ENCODE measurements at places on chromosomes 6 and 20. TPM values are rescaled to one million over a fixed set of nuclear protein-coding genes. Genes with fewer than 3 reads are reported as not detected.

Gene HLA-DRB1
- total RNA-seq = 23.5 TPM

Gene NRN1
- total RNA-seq = 8.6 TPM

Gene LST1
- total RNA-seq = 19.8 TPM

Gene CRISP2
- total RNA-seq = not detected

Gene TRIM31
- total RNA-seq = not detected

Gene SSTR4
- total RNA-seq = not detected

Gene CUL7
- total RNA-seq = 11.7 TPM

Gene PGC
- total RNA-seq = not detected

Gene PLEKHG1
- 9.4 TPM for total RNA-seq

Gene CCDC170
- total RNA-seq = 0.41 TPM

Gene LY6G5C
- total RNA-seq = 0.99 TPM

Gene APOM
- 7.2 TPM for total RNA-seq

Gene SLC22A3
- total RNA-seq = 26.3 TPM

Gene TCF21
- 24.4 TPM for total RNA-seq

Gene C6orf132
- total RNA-seq = 0.71 TPM

Gene ULBP2
- total RNA-seq = not detected

Gene KCNS1
- not detected for total RNA-seq

Gene NUDT3
- 32.1 TPM for total RNA-seq

Gene TBXT
- not detected for total RNA-seq

Gene OR2H2
- not detected for total RNA-seq

Gene VWA7
- 0.14 TPM for total RNA-seq

Gene PPP1R14C
- total RNA-seq = not detected

Gene PPIL6
- 10.2 TPM for total RNA-seq

Gene MYBL2
- not detected for total RNA-seq

Gene KCNK16
- not detected for total RNA-seq

Gene GSTA2
- not detected for total RNA-seq

Gene SERINC3
- 95.3 TPM for total RNA-seq

Gene SPDEF
- total RNA-seq = not detected

Gene POU5F1
- total RNA-seq = not detected

Gene KCNK5
- 3.7 TPM for total RNA-seq

Gene CMTR1
- 33.2 TPM for total RNA-seq

Gene OR2H1
- not detected for total RNA-seq

Gene TRIM26
- 42.7 TPM for total RNA-seq

Gene SPATA25
- 1.6 TPM for total RNA-seq

Gene CRIP3
- not detected for total RNA-seq

Gene TMC2
- total RNA-seq = not detected

Gene BCKDHB
- 15.1 TPM for total RNA-seq

Gene PAX1
- under 0.01 TPM for total RNA-seq

Gene DEFB118
- not detected for total RNA-seq

Gene NRSN1
- total RNA-seq = 5.4 TPM

Gene NOX3
- not detected for total RNA-seq

Measured in sigmoid colon (tissue), 7 donors.